HEK293T (cell line): ENCODE measurements at places on chromosomes 7 and 10.

DNA sequence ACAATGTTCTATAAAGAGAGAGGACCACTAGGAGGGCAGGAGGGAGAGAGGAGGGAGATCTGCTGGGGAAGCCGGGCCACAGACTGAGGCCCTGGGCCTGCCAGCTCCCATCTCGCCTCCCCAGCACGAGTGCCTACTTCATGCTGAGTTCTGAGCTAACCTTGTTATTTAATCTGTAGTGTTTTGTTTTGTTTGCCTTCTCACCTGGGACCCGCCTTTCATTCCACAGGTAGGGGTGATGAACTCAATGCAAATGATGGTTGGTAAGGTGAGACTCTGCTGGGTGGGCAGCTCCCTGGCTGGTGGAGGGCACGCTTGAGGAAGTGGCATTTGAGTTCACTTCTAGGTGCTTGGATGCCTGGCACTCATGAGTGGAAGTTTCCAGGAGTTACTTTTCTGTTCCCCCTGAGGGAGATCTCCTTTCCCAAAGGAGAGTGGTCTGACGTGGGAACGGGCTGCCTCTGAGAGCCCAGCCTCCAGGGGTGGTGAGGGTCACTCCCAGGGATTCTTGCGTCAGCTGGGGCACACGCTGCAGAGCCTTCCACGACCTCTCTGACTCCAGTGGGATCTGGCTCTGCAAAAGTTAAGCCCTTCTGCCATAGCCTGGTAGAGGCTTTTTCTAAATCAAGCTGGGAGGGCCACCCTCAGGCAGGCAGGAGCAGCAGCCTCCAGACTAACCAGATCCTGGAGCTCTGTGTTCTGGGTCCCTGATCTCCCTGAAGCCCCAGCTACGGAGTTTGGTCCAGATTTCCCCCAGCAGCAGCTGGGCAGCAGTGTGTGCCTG lies 22.4 kb downstream of the UBTD1 start:
- DNase-seq, result no peak

- no peak for DNase-seq
These were observed 16.7 kb downstream of the CRPPA start for GRCh38 chr7:16404636-16405035.

- no peak for DNase-seq
These were observed 1.1 kb downstream of the MAP3K8 start for GRCh38 chr10:30435073-30435422.

DNA sequence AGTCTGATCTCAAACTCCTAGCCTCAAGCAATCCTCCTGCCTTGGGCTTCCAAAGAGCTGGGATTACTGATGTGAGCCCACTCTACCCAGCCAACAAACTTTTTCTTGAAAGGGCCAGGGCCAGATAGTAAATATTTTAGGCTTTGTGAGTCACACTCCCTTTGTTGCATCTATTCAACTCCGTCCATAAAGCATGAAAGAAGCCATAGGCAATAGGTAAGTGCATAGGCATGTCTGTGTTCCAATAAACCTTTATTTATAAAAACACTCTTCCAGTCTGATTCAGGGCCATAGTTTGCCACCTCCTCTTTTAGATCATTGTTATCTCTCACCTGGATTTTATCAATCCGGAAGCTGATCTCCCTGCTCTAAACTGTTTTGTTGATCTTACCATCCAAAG lies 105.6 kb upstream of the BMPER start:
- DNase-seq, result no peak

GRCh38 chr7:31688372-31688771 lies 1.4 kb downstream of the PPP1R17 start:
- DNase-seq, result no peak

DNA sequence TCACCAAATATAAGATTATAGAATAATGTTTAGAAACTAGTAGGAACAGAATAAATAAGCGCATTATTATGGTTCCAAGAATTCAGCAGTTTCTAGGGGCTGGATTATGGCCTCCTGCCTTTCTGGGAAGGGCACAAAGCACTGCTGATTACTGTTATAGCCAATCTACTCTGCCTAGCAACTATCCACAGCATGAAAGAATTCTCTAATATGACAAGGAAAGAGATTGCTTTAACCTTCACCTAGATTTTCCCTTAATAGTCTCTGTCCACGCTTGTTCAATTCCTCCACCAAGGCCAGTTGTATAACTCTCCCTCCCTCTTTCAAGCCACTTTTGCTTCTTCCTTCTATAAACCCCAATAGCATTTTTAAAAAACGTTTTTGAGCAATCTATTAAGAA lies 1033.6 kb upstream of the LRRTM3 start:
- no peak for DNase-seq

- DNase-seq, result no peak
These were observed 60.8 kb downstream of the RAB18 start for GRCh38 chr10:27564880-27565279.

DNA sequence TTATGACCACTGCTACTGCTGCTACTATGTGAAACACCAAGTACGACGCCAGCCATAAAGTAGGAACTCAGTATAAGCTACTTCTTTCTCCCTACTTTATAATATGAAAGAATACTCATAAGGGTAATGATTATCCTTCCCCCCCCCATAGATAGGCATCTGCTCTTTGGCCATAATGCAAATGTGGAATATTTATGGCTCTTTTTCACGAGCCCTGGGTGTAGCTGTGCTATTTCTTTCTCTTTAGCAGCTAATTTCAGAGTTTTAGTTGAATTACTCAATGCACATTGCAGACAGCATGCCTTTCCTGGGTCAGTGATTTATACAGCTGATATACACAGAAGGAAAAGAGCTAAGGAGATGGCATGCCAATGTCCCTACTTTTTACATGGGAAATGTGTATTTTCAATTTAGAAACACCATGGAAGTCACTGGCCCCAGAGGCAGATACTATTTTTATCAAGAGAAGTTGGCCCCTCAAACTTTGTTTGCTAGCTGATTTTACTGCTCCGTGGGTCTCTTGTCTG lies 234.1 kb upstream of the KIAA1217 start:
- no peak for DNase-seq

- no peak for DNase-seq
These were observed 135.2 kb downstream of the CUX1 start for GRCh38 chr7:101952355-101953247.

- no peak for DNase-seq
These were observed 60.3 kb upstream of the CFAP46 start for GRCh38 chr10:133002685-133003084.

DNA sequence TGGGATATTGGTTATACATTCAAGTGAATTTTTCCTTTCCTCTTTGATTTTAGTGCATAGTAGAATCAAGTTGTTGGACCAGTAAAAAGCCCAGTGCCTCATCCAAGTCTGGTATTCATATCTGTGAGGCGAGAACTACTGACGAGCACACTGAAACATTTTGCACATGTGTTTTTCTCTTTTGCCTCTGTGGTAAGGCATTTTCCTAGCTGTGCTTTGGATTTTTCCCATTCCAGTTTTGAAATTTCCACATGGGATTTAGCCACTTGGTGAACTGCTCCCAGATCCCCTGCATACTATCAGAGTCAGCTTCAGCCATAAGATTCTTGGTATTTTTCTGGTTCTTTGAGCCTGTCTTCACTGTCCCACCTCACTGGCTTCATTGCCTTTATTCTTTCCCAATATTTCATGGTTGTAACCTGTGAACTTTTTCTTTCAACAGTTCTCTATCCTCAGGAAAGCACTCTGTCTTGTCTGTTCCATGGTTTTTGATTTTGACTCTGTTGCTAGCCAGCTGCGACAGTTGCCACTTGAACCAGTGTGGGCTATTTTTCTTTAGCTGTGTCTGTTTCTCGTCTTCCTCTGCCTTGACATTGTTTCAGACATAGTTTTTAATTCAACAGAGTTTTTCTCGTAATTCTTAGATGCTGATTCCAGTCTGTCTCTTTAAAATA lies 239.0 kb downstream of the REEP3 start:
- DNase-seq, result no peak

DNA sequence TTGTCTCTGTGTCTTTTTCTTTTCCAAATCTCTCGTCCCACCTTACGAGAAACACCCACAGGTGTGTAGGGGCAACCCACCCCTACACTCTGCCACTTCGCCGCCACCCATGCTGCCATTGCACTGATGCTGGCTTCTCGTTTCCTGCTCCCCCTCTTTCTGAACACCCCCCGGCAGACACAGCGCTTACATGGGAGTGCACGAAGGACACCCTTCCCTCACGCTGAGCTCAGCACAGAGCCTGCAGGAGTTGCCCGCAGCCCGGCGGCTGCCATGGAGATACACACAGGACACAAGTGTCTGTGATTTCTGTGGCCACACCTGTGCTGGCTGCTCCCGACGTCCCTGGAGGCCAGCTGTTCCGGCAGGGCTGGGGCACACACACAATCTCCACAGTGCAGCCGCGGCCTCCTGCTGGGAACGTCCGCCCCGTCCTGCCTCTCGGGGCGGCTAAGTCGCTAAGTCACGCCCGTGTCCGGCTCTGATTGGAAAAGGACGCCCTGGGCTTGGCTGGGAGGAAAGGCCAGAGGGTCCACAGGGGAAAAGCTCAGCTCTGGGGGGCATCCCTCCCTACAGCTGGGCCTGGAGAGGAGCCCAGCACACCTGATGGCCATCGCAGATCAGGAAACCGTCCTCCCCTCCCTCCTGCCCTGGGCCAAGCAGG lies 349.8 kb downstream of the PTPRN2 start:
- DNase-seq, result no peak

DNA sequence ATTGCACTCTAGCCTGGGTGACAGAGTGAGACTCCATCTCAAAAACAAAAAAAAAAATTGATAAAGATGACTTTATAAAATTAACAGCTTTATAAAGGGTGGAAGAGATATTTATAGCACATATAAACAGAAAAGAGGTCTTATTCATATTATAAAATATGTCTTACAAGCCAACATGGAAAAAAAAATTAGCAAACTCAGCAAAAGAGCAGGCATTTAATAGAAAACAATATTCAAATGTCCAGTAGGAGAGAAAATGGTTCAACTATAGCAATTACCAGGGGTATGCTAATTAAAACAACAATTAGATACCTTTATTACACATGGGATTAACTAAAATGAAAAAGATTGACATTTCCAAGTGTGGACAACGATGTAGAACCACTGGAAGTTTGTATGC lies 929.1 kb downstream of the REEP3 start:
- DNase-seq, result no peak

- DNase-seq, result no peak
These were observed 5.0 kb downstream of the NOLC1 start for GRCh38 chr10:102157224-102157623.

GRCh38 chr10:133309100-133309719 lies 496 bp downstream of the ZNF511 start:
- DNase-seq, result peak; percentile 99

GRCh38 chr7:80770675-80771081 lies 132.2 kb downstream of the CD36 start:
- no peak for DNase-seq

- no peak for DNase-seq
These were observed 35.1 kb downstream of the C10orf120 start for GRCh38 chr10:122664501-122664900.

DNA sequence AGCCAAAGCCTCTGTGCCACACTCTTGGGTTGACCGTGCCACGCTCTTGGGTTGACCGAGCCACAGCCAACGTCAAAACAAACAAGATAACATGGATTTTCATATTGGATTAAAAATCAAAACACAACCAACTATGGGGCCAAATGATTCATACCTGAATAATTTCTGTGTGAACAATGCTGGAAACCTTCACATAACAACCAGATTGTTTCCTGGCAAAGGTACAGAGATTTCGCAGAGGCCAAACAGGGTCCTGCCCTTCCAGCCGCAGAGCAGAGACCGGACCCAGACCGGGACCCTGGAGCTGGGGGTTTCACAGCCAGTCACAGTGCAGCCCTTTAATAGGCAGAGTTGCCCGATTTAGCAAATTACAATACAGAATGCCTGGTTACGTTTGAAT lies 40.5 kb downstream of the ITIH5 start:
- DNase-seq, result no peak

DNA sequence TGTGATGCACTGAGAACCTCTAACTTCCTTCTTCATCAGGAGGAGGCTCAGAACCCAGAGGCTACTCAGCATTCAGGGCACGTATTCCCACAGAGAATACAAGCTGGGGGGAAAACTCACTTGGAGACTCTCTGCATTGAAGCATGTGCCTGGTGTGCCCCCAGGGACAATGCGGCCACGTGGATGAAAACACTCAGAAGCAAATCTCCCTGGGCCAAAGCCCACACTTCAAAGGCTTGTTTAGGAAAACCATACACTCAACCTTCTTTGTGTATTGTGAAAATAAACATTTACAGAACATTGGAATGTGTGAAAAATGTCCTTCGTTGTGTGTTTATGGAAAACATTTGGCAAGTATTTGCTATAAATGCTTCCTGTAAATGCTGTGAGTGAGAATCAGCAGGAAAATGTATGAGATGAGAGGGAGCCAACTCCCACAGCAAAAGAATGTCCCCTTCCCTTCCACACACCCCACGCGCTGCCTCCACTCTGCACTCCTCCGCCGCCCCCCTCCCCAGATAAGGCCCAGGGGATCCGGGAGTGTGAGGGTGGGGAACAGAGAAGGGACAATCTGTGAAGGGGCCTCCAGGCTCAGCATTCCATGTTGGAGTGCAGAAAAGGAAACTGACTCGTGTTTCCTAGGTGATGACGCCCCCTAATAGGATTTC lies 339.5 kb downstream of the ELMO1 start:
- no peak for DNase-seq

DNA sequence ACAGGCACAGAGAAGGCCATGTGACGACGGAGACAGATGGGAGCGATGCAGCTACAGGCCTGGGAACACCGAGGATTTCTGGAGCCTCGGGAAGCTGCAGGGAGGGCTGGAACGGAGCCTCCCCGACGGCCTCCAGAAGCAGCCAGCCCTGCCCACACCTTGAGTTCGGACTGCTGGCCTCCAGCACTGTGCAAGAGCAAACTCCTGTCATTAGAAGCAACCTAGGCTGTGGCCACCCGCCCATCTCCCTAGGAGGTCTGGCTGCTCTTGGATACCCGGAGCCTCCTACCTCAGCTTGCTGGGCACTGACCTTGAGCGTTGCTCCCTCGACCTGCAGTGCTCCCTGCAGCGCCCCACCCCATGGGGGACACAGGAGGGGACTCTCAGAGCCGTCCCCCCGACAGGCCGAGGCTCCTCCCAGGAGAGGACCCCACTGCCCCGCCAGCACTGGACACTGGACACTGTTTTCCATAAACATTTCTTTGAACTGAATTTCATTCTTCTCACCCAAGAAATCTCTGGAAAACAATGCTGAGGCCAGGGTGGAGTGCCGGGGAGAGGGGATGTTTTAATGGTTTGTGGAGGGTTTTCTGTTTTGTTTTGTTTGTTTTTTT lies 22.5 kb upstream of the TNRC18 start:
- no peak for DNase-seq

DNA sequence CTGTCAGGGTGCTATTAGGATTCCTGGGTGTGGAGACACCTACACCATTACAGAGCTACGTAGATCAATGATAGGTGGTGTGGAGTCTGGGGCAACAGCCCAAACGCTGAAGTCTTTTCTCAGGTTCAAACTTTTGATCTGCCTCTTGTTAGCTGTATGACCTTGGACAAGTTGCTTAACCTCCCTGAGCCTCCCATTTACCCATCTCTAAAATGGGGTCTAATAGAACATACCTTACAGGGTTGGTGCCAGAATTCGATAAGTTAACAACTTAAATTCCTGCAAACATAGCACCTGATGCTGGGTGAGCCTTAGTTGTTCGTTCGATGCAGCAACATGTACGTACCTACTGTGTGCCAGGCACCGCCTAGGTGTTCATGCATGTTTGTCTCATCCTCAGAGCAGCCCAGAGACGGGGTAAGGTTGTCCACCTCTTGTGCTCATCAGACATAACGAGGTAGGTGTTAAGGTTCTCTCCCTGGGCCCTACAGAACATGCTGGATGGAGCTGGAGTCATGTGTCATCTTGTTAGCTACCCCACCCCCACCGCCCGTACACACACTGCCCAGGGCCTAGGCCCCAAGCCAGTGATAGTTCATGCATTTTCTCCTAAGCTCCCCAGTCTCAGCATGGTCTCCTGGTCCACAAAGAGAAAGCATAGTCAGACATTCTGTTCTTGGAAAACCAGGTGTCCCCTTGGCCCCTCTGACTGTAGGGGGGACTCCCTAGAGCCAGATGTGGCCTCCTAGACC lies 41.0 kb upstream of the SLC29A3 start:
- no peak for DNase-seq
